ENCODE measurements at places on chromosomes 11 and 22. TPM values are rescaled to one million over a fixed set of nuclear protein-coding genes. Genes with fewer than 3 reads are reported as not detected.

- DNase-seq: peak; percentile 42
These were observed 700 bp upstream of the STX3 start for GRCh38 chr11:59754494-59754858.

- DNase-seq: no peak
These were observed 47.2 kb upstream of the BLID start for GRCh38 chr11:122163053-122163819.

GRCh38 chr11:120869516-120870011 is 154.3 kb upstream of the TBCEL start:
- DNase-seq: no peak

DNA sequence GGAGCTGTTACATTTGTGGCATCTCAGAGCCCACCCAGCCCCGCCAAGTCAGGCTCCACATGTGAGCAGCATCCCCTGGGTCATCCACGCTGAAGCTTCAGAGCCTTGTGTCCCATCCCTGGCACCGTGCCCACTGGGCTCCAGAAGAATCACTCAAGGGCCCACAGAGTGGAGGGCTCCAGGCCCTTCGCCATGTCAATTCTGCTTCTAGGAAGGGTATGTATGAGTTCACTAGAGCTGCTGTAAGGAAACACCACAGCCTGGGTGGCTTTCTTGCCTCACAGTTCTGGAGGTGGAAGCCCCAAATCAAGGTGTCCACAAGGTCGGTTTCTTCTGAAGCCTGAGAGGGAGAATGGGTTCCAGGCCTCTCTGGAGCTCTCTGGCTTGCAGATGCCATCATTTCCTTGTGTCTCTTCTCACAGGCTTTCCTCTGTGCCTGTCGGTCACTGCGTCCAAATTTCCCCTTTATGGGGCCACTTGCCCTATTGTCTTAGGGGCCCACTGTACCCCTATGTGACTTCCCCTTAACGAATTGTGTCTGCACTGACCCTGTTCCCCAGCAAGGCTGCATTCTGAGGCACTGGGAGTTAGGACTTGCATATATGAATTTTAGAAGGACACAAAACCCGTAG is 1476.0 kb downstream of the TBC1D22A start:
- no peak for DNase-seq

- DNase-seq: no peak
These were observed 4.2 kb upstream of the STIP1 start for GRCh38 chr11:64181506-64182411.

- DNase-seq: no peak
These were observed 31.3 kb downstream of the GNB1L start for GRCh38 chr22:19823191-19823901.

DNA sequence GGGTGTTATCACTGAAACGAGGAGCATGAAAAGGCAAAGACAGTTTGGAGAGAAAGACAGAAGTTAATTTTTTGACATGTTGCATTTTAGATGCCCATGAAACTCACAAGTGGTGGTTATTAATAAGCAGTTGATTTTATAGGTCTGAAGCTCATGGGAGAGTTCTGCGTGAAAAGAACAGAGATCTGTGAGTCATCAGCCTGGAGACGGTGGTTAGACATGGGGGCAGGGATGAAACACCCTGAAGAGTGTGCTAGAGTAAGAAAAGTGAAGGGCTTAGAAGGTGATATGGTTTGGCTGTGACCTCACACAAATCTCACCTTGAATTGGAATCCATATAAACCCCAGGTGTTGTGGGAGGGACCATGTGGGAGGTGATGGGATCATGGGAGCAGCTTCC is 289.1 kb upstream of the ISX start:
- no peak for DNase-seq

The TNNI2 gene
- 1.3 TPM for total RNA-seq

DNA sequence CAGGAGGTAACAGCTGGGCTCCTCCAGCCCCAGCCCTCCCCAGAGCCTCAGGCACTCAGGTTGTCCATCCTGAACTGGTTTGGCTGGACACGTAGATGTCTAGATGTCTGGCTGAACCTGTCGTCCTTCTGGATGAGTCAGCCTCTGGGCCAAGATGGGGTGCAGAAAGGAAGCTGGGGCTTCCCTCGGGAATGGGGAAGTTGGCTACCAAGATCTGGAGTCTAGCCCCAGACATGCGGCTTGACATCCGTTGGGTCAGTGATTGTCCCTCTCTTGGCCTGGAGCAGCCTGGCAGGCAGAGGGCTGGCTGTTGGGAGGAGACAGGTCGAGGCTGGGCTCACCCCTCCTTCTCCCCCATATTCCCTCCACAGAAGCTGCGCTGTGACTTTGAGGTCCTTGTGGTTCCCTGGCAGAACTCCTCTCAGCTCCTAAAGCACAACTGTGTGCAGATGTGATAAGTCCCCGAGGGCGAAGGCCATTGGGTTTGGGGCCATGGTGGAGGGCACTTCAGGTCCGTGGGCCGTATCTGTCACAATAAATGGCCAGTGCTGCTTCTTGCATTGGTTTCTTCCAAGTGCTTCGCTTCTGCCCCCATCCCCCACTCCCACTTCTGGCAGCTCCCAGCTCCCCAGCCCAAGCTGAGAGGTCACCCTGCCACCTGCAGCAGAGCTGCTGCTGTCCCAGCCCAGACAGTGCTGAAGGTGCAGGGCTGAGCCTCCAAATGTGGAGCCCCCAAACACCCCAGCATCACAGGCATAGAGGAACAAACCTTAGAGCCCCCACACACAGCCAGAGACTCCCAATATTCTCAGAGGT is 1.3 kb downstream of the CST6 start:
- no peak for DNase-seq

GRCh38 chr22:40509401-40510134 is 127.0 kb downstream of the MRTFA start:
- peak; percentile 83 for DNase-seq

GRCh38 chr11:15493921-15494620 is 379.3 kb downstream of the INSC start:
- DNase-seq: no peak

DNA sequence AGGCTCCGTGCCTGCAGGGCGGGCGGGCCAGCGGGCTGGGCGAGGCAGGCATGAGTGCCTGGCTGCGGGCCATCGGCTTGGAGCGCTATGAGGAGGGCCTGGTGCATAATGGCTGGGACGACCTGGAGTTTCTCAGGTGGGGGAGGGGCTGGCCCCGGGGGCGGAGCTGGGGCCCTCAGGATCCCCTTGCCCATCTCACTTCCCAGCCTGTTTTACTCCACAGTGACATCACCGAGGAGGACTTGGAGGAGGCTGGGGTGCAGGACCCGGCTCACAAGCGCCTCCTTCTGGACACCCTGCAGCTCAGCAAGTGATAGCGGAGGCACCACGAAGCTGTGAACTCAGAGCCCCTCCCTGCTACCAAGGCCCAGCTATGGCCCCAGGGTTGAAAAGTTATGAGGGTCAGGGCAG is 5.9 kb downstream of the PHOX2A start:
- peak; percentile 48 for DNase-seq

The FREY1 gene
- 5.7 TPM for total RNA-seq

DNA sequence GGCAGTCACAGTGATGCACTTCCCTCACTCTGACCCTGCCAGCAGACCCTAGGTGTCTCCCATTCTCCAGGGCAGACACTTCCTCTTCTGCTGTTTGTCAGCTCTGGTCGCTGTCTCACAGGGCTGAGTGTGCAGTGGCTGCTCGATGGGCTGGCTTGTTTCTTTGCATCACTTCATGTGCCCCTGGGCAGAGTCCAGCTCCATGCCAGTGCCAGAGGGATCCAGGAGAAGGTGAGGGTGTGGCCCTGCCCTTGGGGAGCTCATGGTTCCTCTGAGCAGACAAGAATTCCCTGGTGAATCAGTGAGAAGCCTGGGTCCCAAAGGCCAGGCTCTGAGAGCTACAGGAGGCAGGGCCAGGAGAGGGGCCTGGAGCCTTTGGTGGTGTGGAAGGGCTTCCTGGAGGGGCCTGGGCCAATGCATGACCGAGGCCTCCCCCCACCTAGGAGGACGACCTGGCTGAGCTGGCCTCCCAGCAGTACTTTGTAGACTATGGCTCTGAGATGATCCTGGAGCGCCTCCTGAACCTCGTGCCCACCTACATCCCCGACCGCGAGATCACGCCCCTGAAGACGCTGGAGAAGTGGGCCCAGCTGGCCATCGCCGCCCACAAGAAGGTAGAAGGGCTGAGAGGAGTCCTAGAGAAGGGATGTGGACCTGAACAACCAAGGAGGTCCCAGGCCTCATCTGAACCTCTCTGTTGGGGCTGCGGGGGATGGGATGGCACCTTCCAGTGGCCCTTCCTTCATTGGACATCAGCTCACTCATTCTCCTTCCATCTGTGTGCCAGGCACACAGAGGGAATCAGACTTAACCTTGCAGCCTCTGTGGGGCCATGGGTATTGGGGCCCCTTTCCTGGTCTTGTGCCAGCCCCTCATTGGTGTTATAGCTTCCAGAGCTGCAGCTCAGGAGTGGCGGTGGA is 66.1 kb downstream of the MYO7A start:
- no peak for DNase-seq

DNA sequence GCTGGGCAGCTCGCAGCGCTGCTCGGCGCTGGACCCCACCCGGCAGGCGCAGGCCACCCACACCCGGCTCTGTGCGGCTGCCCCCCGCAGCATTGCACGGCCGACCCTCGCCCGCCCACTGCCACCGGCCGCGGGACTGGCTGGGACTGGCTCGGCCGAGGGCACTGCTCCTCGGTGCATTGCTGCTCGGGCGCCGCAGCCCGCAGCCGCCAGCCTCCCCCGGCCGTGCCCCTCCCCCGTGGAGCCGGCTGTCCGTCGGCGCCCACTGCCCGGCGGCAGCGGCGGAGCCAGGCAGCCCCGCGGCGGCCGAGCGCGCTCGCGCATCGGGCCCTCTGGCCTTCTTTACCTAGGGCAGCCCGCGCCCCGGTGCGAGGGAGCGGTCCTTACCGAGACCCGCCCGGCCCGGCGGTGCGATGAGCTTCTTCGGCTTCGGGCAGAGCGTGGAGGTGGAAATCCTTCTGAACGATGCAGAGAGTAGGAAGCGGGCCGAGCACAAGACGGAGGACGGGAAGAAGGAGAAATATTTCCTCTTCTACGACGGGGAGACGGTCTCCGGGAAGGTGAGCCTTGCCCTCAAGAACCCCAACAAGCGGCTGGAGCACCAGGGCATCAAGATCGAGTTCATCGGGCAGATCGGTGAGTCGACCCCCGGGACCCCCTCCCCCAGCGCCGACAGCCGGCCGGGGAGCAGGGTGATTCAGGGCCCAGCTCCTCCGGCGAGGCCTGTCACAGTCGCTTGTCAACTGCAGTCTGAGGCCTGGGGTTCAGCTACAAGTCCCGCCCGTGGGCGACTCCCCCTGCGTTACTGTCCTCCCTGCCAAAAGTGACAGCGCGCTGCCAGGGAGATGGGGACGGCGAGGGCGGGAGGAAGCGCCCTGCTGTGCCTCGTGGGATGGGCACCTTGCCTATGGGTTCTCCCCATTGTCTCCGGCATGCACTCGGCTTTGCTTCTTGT is 516 bp downstream of the VPS26B start:
- peak; percentile 39 for DNase-seq

The SNX15 gene
- 25.9 TPM for total RNA-seq

- no peak for DNase-seq
These were observed 91.1 kb upstream of the KCNA4 start for GRCh38 chr11:30107899-30108298.

The SLC37A2 gene
- 0.27 TPM for total RNA-seq

DNA sequence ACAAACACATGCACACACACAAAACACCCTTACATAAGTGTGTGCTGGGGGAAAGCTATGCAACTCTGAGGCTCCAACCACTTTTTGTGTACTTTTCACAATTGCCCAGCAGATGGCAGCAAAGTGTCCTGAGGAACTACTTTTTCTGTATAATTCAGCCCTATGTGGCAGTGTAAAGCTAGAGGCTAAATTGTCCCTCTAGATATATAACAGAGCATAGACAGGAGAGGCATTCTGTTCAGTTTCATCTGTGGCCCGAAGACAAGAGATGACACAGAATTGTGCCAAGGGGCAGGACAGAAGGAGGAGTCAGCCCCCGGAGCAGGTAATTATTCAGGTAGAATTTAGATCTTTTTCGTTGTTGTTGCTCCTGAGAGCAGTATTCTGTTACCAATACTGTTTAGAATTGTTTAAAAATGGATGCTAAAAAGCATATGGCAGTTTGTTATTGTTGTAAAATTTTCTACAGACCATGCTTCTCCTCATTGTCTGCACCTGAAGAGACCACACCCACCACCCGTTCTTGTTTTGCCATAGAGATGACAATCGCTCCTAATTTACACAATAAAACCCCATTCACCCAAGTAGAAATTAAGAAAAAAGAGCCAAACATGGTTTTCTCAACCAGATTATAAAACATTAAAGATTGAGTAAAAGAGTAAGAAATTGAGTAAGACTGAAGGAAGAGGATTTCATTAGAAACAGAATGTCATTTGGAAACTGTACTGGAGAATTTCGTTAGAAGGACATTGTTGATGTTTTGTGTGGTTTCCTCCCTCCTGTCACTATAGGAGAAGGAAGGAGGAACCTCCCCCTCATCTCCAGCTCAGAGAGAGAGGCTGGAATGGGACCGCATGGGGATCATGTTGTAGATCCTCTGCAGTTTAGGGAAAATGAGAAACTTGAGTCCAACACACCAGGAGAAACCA is 14.5 kb upstream of the MS4A7 start:
- peak; percentile 76 for DNase-seq

- peak; percentile 60 for DNase-seq
These were observed 48.7 kb downstream of the TSPAN18 start for GRCh38 chr11:44775366-44775984.

GRCh38 chr11:126163074-126163700 is 48.3 kb downstream of the RPUSD4 start:
- no peak for DNase-seq

The ISX gene
- total RNA-seq: not detected

The SHISA8 gene
- under 0.01 TPM for total RNA-seq

DNA sequence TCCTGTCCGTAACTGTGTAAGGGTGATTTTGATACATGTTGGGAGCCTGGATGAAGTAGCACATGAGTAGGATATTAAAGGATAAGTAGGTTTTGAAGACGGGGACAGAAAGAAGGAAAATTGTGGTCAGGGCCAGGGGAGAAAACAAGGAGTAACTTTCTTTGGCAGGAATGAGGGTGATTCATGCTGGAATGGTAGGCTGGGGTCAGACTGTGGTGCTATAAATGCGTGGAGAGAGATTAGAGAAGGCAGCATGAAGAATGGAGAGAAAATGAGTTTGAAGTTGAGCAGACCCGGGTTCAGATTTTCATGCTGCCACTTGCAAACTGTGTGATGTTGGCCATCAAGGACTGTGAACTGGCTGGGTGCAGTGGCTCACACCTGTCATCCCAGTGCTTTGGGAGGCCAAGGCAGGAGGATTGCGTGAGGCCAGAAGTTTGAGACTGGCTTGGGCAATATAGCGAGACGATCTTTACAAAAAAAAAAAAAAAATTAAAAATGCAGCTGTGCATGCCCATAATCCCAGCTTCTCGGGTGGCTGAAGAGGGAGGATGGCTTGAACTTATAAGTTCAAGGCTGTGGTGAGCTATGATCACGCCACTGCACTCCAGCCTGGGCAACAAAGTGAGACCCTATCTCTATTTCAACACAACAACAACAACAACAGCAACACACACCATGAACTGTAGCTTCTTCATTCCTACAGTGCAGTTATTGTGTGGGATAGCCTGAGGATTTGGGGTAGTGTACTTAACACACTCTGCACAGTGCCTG is 22.3 kb downstream of the ZBTB16 start:
- no peak for DNase-seq

The OR51B2 gene
- 0.27 TPM for total RNA-seq

GRCh38 chr22:23670378-23671295 is 20.2 kb upstream of the RGL4 start:
- DNase-seq: no peak

The ATF4 gene
- 167 TPM for total RNA-seq

The ST14 gene
- 2.2 TPM for total RNA-seq

- DNase-seq: no peak
These were observed 82.5 kb downstream of the NCAM1 start for GRCh38 chr11:113043698-113044097.

Measured in hematopoietic multipotent progenitor cell (in vitro differentiated cells).